ENCODE measurements at places on chromosomes 2 and 18. TPM values are rescaled to one million over a fixed set of nuclear protein-coding genes. Genes with fewer than 3 reads are reported as not detected.

DNA sequence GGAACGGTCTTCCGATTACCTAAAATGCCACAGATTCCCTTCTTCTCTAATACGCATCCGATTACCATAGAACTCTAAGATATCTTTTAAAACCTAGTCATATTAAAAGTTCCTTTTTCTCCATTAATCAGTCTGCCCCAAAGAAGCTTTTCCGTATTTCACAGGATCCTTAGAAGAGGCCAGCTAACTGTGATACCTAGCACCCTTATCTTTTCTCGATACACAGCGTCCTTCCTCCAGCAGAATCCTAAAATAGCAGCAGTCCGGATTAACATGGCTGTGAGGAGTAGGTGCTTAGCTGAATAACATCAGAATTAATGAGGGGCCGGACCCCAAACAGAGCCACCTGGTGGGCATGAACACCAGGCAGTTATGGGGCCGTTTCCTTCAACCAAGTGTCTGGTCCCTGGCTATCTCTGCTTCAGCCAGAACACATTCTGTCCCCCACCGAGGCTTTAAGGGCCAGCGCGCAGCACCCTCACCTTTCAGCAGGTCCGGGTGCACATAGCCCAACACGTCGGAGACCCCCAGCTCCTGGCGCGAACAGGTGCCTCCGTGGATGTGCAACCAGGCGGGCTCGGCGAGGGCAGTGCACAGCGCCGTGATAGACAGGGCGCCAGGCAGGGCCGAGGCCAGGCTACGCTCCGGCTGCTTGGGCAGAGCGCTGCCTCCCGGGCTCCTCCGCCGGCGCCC is 995 bp downstream of the TMEM127 start:
- H3K36me3 ChIP-seq = peaks cover 63% of the 10 kb centered on the region
- peak; percentile 22 for DNase-seq
- H3K27me3 ChIP-seq = no peaks in the 10 kb centered on the region

- no peak overlapping the region for H3K27ac ChIP-seq
- no peak overlapping the region for H3K4me3 ChIP-seq
- H3K4me1 ChIP-seq = peaks cover 24% of the 10 kb centered on the region
- no peak for DNase-seq
Measured at GRCh38 chr2:165874445-165875039, 79.0 kb downstream of the TTC21B start.

The WDSUB1 gene
- 7.1 TPM for total RNA-seq

DNA sequence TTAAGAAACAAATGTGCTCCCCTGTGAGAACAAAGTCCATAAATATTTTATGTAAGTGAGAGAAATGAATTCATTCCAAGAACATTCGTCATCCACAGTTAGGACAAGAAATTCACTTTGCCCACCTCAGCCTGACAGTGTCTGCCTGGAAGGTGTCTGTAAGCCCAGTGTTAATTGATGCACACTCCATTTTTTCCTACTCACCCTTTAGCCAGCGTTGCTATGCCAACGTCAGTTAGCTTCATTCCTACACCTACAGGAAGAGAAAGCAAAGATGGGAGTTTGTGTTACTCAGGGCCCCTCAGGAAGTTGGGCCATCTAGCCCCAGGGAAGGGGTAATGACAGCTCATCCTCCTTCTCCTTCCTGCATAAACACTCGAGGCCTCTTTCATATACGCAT is 131.0 kb downstream of the ALPK2 start:
- no peak for DNase-seq
- no peak overlapping the region for H3K27ac ChIP-seq
- peaks cover 23% of the 10 kb centered on the region for H3K27me3 ChIP-seq
- no peak overlapping the region for H3K4me3 ChIP-seq
- H3K36me3 ChIP-seq = no peaks in the 10 kb centered on the region

GRCh38 chr2:234291765-234292204 is 205.1 kb downstream of the ARL4C start:
- H3K36me3 ChIP-seq = no peaks in the 10 kb centered on the region
- peaks cover 85% of the 10 kb centered on the region for H3K4me1 ChIP-seq
- peak overlapping the region; percentile 99 for H3K27ac ChIP-seq
- H3K27me3 ChIP-seq = no peaks in the 10 kb centered on the region

- H3K36me3 ChIP-seq = no peaks in the 10 kb centered on the region
- no peak for DNase-seq
- peaks cover 4% of the 10 kb centered on the region for H3K4me1 ChIP-seq
- H3K27ac ChIP-seq = no peak overlapping the region
- H3K27me3 ChIP-seq = peaks cover 67% of the 10 kb centered on the region
Measured at GRCh38 chr18:59696311-59697235, 650 bp downstream of the CCBE1 start.

The HOXD9 gene
- total RNA-seq = not detected

The ACTG2 gene
- total RNA-seq = 0.21 TPM

DNA sequence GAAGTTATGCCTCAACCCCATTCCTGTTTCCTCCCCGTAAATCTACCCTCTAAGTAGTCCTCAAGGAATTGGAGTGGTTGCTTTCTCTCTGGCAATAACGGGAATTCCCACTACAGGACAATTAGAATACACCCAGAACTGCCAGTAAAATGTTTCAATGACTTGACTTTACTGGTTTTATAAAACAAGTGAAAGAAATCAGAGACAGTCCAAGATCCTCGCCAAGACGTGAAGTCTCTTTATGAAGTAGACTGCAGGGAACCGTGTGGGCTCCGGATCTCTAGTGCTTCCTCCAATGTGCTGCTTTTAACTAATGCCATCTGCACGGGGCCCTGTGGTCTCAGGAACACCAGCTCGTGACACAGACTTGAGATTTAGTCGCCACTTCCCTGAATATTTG is 101.4 kb downstream of the CPO start:
- H3K27ac ChIP-seq = no peak overlapping the region
- H3K36me3 ChIP-seq = no peaks in the 10 kb centered on the region
- no peaks in the 10 kb centered on the region for H3K4me1 ChIP-seq
- peaks cover 23% of the 10 kb centered on the region for H3K27me3 ChIP-seq
- no peak overlapping the region for H3K4me3 ChIP-seq
- DNase-seq = no peak
